Fibroblast of villous mesenchyme (primary cell): ENCODE measurements at places on chromosomes 12 and 14. TPM values are rescaled to one million over a fixed set of nuclear protein-coding genes. Genes with fewer than 3 reads are reported as not detected.

DNA sequence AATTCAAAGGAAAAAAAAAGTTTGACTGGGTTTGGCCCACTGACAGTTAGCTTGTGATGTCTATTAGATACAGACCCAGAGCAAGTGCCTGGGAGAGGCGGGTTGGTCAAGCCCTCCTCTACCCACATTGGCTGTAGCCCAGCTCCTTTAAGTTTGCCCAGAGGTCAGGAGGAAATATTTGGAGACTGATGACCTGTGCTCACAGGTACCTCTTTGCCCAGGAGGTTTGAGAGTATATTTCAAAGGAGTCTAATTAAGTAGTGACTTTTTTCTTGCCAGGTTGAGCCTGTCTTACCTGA is 21.8 kb upstream of the PDE1B start:
- no peak for DNase-seq

The KRT81 gene
- total RNA-seq = not detected in 2 replicates

DNA sequence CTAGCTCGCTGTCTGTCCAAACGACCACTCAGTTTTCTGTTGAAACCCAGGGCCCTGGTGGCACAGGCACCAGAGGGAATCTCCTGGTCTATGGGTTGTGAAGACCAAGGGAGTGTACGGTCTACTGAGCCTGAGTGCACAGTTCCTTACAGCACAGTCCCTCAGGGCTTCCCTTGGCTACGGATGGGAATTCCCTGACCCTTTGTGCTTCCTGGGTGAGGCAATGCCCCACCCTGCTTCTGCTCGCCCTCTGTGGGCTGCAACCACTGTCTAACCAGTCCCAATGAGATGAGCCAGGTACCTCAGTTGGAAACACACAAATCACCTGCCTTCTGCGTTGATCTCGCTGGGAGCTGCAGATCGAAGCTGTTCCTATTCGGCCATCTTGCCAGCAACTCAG is 22.6 kb downstream of the GPHN start:
- no peak for DNase-seq

DNA sequence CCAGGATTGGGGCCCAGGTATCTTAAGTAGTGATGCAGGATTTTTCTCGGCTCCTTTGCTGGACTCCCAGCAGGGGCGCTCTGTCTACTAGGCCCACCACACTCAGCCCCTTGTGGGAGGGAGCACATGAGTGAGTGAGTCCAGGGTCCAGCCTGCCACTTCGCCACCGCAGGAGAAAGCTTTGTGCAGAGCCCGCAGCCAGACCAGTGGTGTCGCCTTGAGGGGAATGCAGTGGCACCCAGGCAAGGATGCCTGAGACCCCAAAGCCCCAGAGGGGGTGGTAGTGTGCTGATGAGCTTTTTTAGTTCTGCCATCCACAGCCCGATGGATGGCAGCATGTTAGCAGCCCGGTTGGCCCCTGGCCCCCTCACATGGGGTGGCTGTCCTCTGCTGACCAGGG is 5.4 kb upstream of the MRPS35 start:
- no peak for DNase-seq

The OTUB2 gene
- 0.97 and 1.3 TPM in 2 replicates for total RNA-seq

The CREBL2 gene
- 25.1 and 33.2 TPM in 2 replicates for total RNA-seq

The MANSC4 gene
- not detected in 2 replicates for total RNA-seq

DNA sequence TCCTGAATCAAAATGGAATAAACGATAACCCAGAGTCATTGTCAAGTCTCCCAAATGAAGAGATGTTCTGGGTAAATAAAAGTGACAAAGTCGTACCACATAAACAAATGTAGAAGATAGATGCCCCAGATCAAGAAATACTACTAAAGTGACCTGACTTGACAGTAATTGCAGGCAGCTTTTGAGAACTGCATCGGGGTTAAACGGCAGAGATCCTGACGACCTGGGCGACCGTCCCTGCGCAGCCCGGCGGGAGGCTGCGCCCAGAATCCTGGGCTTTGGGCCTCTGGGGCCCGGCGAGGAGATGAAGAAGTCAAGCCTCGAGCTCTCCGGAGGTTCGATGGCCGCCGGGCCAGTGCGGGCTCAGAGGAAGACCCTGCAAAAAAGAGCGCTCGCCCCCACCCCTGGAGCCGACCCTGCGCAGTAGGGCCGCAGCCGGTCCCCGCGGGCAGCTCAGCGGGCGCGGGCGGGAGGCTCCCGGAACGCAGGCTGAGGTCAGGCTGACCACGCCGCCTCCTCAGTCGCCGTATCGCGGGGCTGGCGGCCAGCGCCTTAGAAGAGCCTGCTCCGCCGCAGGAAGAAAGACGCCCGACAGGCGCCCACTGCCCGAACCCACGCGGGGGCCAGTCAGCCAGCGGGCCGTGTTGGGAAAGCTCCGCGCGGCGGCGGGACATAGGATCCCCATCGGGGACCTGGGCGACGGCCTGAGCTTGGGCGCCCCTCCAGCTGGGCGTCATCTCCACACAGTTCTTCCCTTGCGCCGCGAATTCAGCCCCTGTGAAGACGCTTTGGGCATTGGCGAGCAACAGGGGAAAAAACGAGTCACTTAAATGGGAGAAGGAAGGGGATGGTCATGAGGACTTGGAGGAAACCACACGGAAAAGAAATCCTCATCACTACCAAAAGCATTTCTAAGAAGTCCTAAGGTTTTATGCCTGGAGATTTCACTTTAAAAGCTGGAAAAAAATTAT is 16.0 kb downstream of the NKX2-1 start:
- no peak for DNase-seq

The PROX2 gene
- under 0.01 TPM in 1 of 2 replicates, not detected in the other for total RNA-seq

DNA sequence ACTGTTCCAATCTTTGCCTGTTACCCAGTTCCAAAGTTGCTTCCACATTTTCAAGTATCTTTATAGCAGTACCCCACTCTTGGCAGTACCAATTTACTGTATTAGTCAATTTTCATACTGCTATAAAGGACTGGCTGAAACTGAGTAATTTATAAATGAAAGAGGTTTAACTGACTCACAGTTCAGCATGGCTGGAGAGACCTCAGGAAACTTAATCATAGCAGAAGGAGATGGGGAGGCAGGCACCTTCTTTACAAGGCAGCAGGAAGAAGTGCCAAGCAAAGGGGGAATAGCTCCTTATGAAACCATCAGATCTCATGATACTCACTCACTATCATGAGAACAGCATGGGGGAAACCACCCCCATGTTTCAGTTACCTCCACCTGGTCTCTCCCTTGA is 215.0 kb downstream of the SNAPC1 start:
- DNase-seq = no peak

GRCh38 chr12:104571328-104571727 is 114.6 kb downstream of the CHST11 start:
- no peak for DNase-seq

The TMEM121 gene
- total RNA-seq = 2.9 and 5.2 TPM in 2 replicates

GRCh38 chr14:25574628-25575325 is 524.8 kb upstream of the STXBP6 start:
- no peak for DNase-seq

The SPPL3 gene
- total RNA-seq = 8.7 and 9.5 TPM in 2 replicates

The ENO2 gene
- total RNA-seq = 3.5 and 5.2 TPM in 2 replicates
